ENCODE measurements at places on chromosomes 16 and 17.

DNA sequence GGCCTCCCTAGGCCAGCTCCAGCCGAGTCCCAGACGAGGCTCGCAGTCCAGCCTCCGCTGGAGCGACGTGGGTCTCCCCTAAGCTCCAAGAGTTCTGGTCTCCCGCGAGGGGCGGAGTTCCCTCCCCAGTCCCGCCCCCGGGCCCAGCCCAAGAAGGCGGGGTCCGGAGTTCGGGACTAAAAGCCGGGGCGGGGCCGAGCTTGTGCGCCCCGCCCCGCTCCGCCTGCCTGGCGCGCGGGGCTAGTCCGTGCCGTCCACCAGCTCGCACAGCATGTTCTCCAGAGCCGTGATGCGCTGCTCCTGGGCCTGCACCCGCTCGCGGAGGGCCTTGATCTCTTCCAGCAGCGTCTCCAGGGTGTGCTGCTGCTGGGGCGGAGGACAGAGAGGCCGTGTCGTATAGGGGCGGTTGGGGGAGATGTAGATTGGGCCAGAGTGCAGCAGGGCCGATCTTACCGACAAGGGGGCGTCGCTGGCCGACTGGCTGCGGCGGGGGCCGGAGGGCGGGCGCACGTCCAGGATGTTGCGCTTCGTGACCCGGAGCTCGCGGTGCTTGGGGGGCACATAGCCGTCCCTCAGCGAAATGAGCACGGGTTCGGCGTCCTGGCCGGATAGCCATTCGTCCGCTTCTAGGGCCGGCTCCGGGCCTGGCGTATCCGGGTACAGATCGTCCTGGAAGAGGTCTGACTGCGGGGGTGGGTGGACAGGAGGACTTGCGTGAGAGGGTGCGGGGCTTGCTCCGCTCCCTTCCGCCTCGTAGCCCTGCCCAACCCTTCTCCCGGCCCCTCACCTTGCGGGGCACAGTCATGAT lies 7.0 kb downstream of the CORO6 start:
- peak; percentile 33 for DNase-seq

DNA sequence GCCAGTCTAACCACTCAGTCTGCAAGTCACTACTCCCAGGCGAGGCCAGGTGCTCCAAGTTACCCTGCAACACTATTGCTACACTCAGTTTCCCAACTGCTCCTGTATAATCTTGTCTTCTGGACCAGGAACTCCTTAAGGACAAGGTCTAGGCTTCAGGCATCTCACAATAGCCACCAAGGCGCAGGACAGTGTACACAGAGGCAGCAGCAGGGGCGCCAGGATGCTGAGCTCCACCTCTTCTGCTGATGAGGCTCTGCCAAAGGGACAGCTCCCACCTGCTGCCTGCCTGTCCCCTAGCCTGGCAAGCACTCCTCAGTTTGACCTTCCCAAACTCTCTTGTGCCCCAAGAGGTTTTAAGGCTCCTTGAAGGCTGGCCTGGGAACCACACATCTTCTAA lies 3.4 kb downstream of the SLC25A11 start:
- DNase-seq, result no peak

DNA sequence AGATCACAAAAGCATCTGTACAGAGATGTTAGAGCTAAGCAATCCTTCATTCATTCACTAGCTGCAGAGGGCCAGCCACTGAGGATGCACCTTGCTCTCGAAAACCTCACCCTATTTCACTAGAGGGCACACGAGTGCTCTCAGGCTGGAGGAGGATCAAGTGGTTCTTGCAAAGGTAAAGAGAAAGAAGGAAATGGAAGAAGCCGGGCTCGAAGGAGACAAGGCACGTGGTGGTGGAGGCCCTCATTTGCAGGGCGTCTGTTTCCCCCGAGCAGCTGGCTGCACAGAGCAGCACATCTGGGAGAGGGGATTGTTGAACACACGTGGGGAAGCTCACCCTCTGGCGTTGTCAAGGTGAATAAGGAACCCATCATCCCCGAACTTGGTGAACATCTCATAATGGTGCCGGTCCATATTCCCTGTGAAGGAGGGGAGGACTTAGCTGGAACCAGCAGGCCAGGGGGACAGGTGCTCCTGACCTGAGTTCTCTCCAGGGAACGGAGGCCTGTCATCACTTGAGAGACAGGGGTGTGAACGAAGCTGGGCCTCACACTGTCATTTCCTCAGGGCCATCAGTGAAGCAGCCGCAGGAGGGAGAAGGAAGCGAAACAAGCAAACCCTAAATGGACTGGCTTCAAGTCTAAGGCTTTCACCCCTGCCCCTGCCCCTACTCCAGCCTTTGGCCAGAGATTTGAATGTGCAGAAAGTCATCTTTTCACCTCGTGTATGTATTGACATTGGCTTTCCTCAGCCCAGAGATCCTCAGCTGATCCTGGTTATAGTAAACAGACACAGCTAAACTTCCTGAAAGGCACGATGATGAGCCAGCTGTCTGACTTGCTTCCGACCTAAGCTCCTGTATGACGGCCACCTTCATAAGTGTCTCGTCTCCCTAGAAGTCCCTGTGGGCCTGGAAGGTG lies 27.6 kb downstream of the PRKAR1A start:
- DNase-seq, result no peak

- DNase-seq, result no peak
These were observed 18.7 kb downstream of the ZNHIT3 start for GRCh38 chr17:36505171-36505570.

- no peak for DNase-seq
These were observed at the start of gene RNF222 for GRCh38 chr17:8397636-8398035. RNF222 (minus strand) TSS chr17:8397827; CDS start chr17:8393461, 4,366 bp downstream.

DNA sequence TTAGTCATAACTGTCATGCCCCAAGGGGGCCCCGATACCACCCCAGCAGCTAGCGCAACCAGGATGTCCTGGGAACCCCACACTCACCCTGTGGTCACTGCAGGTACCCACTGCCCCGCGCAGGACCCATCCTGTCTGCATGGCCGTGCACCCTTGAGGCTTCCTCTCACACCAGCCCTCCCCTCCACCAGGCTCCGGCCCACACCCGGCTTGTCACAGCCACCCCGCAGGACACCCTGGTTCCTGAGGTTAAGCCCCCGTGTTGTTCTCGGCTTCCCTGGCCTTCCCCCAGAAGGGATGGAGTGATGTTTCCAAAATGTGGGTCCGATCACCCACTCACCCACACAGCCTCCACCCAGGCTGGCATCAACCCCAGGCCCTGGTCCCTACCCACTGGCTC lies 7.5 kb downstream of the DNASE1L2 start:
- no peak for DNase-seq

GRCh38 chr17:48174833-48175523 lies 67.4 kb downstream of the SNX11 start:
- DNase-seq, result peak; percentile 77

DNA sequence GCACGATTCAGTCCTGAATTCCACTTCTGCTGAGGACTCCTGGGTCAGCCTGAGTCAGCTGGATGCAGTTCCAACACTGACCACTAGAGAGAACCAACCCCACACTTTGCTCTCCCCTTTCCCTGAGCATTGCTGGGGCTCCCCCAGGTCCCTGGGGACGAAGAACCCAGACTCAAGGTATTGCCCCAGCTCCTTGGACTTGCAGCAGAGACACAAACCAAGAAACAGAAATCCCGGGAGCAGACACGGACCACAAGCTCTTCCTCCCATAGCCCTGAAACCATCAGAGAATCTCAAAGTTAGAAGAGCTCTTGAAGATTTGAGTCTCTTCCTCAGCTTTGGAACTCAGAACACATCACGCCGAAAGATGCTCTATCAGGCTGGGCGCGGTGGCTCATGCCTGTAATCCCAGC lies 678 bp upstream of the GH1 start:
- no peak for DNase-seq

GRCh38 chr17:44722254-44722653 lies 13.8 kb downstream of the DBF4B start:
- no peak for DNase-seq

DNA sequence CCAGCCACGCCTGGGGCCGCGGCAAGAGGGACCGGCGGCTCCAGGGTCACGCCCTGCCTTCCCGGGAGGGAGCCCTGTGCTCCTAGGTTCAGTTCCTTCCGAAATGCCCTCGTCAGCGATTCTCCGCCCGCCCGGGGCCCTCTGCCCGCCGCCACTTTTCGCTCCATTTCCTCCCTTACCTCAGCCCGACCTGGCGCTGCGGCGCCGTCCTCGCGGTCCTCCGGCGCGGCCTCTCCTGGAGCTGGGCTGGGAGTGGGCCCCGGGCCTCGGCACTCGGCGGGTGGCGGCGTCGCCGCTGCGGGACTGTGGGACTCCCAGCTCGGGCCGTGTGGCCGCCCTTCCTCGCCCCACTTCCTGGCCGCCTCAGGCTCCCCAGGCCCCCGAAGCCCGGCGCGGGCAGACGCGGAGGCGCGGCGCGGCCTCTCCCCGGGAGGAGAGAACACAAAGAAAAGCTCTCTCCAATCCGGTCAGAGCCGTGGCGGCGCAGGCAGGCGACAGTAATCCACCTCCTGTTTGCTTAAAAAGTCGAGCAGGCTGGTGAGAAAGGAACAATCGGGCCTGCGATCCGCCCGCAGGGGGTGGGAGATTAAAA lies 1.6 kb downstream of the BAHCC1 start:
- DNase-seq, result no peak

DNA sequence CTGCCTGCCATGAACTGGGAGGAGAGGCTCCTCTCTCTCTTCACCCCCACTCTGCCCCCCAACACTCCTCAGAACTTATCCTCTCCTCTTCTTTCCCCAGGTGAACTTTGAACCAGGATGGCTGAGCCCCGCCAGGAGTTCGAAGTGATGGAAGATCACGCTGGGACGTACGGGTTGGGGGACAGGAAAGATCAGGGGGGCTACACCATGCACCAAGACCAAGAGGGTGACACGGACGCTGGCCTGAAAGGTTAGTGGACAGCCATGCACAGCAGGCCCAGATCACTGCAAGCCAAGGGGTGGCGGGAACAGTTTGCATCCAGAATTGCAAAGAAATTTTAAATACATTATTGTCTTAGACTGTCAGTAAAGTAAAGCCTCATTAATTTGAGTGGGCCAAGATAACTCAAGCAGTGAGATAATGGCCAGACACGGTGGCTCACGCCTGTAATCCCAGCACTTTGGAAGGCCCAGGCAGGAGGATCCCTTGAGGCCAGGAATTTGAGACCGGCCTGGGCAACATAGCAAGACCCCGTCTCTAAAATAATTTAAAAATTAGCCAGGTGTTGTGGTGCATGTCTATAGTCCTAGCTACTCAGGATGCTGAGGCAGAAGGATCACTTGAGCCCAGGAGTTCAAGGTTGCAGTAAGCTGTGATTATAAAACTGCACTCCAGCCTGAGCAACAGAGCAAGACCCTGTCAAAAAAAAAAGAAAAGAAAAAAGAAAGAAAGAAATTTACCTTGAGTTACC lies 36.7 kb upstream of the STH start:
- no peak for DNase-seq

- no peak for DNase-seq
These were observed 50.8 kb downstream of the SDK2 start for GRCh38 chr17:73593249-73593965.

DNA sequence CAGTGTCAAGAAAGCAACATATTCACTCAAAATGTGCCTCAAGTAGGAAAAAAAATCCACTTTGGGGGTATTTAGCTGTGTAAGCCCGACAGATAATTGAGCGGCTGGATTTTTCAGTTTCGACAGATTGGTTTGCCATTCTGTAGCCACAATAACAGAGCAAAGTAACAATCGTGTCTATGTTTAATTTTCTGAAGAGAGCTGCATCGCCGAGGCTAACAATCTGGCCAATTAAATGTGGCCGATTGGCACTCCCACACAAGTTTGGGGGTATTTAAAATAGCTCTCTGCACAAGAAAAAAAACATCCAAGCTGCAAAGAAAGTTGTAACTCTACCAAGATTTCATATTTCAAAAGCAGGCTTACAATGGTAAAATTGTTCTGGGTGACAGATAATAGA lies 99.7 kb upstream of the CDH13 start:
- no peak for DNase-seq

DNA sequence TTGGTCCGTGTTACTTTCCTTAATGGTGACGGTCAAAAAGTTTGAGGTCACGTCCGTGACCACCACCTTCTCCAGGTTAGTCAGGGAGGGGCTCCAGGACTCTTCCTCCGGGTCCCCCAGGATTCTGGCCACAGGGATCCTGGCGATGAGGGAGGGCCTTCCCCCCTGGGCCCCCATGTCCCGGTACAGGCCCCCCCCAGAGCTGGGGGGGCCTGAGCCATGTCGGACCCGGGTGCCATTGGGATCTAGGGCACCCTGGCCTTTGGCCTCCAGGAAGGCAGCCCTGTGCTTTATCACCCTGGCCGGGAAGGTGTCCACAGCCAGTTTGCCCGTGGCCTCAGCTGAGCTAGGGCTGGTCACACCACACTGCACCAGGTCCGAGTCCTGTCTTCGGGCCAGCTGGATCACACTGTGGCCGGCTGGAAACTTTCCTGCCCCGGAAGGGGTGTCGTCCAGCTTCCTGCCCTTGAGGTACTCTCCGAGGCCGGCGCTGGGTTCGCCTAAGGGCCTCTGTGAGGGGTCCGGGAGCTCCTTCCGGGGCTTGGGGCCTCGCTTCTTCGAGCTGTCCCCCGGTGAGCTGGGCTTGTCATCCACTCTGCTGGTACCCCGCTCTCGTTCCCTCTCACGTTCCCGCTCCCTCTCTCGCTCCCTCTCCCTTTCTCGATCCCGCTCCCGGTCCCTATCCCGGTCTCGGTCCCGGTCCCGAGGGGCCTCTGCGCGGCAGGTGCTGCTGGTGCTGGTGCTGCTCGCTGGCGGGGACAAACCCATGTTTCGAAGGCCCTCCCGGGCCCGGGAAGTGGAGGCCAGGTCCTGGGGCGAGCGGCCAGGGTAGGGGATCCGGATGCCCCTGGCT lies 2.0 kb downstream of the CBX8 start:
- no peak for DNase-seq

DNA sequence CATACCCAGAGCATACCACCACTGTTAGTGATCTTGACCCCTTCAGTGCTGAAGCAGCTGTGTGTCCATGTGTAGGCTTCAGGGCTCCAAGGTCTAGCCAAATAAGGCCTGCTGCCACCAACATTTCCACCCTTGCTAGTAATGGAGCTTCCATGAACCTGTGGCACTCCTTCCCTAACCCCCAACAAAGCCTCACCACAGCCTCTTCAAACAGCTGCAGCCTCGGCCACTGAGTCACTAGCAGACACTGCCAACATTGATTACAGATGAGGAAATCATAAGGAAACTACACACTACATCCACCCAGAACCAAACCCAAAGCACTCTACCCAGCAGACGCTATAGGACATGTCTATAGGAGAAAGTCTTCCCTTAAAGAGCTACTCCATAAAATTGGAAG lies 610.7 kb downstream of the KCNJ2 start:
- DNase-seq, result no peak

- no peak for DNase-seq
These were observed 152.7 kb downstream of the RAB11FIP4 start for GRCh38 chr17:31544186-31544585.

GRCh38 chr17:1562176-1562643 lies 382 bp downstream of the PITPNA start:
- no peak for DNase-seq

DNA sequence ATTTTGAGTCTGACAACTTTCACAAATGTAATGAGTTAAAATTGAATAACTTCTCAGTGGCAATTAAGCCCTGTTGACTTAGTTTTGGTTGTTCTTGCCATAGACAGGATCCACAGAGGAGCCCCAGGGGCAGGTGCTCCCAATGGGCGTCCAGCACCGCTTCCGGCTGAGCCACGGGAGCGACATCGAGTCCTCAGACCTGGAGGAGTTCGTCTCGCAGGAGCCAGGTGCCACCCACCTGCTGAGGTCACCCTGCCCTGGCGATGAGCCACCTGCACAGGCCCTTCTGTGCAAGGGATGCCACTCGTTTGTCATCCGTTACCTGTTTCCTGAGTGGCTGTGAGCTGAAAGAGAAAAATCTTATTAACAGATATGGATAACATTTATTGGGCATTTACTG lies 10.7 kb downstream of the CCDC40 start:
- DNase-seq, result peak; percentile 64

Data from NCI-H2029 treated with DMSO at 0.1 percent for 48 hours (cell line).